ENCODE measurements at places on chromosomes 12 and 14.

GRCh38 chr14:60760209-60760608 is 25.6 kb downstream of the MNAT1 start:
- no peaks in the 10 kb centered on the region for H3K36me3 ChIP-seq
- no peak for DNase-seq
- no peak overlapping the region for H3K27ac ChIP-seq
- H3K4me3 ChIP-seq: no peak overlapping the region
- peaks cover 20% of the 10 kb centered on the region for H3K4me1 ChIP-seq

GRCh38 chr12:113310489-113310888 is 24.4 kb downstream of the SLC8B1 start:
- no peak for DNase-seq
- H3K27me3 ChIP-seq: no peaks in the 10 kb centered on the region
- H3K27ac ChIP-seq: no peak overlapping the region
- no peak overlapping the region for H3K4me3 ChIP-seq
- H3K36me3 ChIP-seq: peaks cover 31% of the 10 kb centered on the region

DNA sequence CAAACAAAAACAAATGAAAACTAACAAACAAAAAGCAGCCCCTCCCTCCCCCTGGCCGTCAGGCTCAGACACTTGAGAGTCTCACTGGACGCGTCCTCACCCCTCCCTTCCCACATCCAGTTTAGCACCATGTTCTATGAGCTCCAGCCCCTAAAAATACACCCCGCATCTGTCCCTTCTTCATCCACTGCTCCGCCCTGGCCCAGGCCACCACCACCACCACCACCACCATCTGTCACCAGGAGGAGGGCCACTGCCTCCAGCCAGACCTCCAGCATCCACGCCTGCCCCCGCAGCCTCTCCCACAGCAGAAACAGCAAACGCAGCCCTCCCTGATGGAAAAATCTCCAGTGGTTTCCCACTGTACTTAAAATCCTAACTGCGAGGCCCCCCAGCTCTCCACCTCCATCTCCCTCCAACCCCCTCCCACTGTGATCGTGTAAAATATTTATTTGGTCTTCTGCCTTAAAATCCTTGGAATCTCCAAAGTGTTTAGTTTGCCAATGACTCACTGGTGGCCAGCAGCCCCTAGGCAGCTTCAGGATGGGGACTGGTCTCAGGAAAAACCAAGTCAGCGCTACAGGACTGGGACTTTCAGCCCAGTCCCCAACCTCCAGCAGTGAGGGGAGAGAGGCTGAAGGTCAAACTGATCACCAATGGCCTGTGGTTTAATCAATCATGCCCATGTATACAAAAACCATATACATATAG is 95.1 kb downstream of the SCARB1 start:
- no peak for DNase-seq
- no peaks in the 10 kb centered on the region for H3K36me3 ChIP-seq
- peaks cover 7% of the 10 kb centered on the region for H3K27me3 ChIP-seq
- H3K4me1 ChIP-seq: peaks cover 39% of the 10 kb centered on the region

- H3K4me3 ChIP-seq: no peak overlapping the region
- peak overlapping the region; percentile 58 for H3K27ac ChIP-seq
- H3K27me3 ChIP-seq: no peaks in the 10 kb centered on the region
- no peaks in the 10 kb centered on the region for H3K4me1 ChIP-seq
- DNase-seq: no peak
Observed at GRCh38 chr14:104510216-104510615, 69.3 kb upstream of the C14orf180 start.

DNA sequence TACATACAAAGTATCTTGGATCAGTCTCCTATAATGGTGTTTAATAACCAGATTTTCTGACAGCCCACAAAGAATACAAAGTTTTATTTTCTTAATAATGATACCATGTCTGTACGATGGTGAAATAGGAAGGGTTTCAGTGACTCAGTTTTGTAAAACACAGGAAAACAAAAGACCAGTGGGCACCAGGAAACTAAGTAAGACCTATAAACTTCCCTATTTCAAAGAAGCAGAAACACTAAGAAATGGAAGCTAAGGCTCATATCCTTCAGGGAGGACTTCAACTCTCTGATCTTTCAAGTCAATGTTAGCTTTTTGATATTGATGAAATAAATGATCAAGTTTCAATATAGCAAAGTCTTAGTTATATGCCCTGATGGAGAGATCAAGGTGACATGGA is 196.0 kb downstream of the DUSP6 start:
- no peak overlapping the region for H3K4me3 ChIP-seq
- no peak for DNase-seq
- H3K27me3 ChIP-seq: no peaks in the 10 kb centered on the region
- H3K27ac ChIP-seq: peak overlapping the region; percentile 33
- H3K36me3 ChIP-seq: no peaks in the 10 kb centered on the region
- H3K4me1 ChIP-seq: peaks cover 59% of the 10 kb centered on the region

DNA sequence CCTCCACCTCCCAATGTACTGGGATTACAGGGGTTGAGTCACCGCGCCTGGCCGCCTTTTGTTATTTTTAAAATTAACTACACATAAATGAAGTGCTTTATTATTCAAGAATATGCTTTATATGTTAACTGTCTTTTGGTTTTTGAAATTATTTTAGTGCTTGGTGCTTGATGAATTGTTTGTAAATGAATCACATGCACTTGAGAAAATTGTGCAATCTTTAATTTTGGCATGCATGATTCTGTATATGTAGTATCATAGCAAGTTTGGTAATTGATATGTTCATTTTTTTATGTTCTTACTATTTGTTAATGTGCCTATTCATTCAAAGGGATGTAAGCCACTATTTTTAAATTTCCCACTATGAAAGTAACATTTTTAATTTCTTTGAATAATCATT is 440.9 kb downstream of the NAV3 start:
- H3K27ac ChIP-seq: no peak overlapping the region
- DNase-seq: no peak
- no peak overlapping the region for H3K4me3 ChIP-seq
- H3K27me3 ChIP-seq: no peaks in the 10 kb centered on the region
- H3K36me3 ChIP-seq: no peaks in the 10 kb centered on the region

GRCh38 chr12:65894088-65894487 is 69.8 kb downstream of the HMGA2 start:
- H3K4me1 ChIP-seq: no peaks in the 10 kb centered on the region
- DNase-seq: no peak
- H3K27me3 ChIP-seq: no peaks in the 10 kb centered on the region
- no peak overlapping the region for H3K4me3 ChIP-seq

DNA sequence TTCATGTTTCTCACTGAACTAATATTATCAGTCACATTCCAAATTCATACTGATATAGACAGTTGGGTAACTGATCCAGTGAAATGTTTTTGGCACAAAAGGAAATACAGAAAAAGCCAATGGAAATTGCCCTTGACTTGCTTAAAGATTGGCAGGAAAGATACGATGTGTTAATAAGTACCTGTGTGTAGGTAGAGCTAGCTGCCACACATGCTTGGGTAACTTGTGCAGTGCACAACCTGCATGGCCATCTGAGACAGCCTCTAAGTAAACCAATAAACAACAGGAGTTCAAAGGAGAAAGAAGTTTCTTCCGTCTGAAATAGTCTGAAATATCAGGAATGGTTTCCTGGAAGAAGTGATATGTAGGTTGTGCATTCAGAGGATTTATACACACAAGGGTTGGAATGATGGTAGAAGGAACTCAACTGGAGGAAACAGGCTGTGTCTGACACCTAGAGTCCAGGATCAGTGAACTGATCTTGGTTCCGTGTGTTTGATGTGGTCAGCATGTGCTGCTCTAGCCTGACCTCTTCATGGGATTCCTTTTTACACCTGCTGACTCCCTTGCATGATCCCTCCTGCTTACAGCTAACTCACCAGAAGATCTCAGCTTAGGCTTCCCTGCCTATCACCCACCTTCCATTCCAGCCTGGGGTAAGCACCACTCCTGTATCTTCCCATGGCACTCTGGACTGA is 81.4 kb upstream of the KRR1 start:
- no peak overlapping the region for H3K27ac ChIP-seq
- H3K27me3 ChIP-seq: no peaks in the 10 kb centered on the region
- no peaks in the 10 kb centered on the region for H3K4me1 ChIP-seq
- no peaks in the 10 kb centered on the region for H3K36me3 ChIP-seq
- no peak for DNase-seq
- H3K4me3 ChIP-seq: no peak overlapping the region

GRCh38 chr12:6914947-6915788 is 788 bp downstream of the ENO2 start:
- H3K4me3 ChIP-seq: peak overlapping the region; percentile 78
- peaks cover 23% of the 10 kb centered on the region for H3K4me1 ChIP-seq
- peak overlapping the region; percentile 71 for H3K27ac ChIP-seq
- no peak for DNase-seq
- H3K27me3 ChIP-seq: peaks cover 2% of the 10 kb centered on the region
- no peaks in the 10 kb centered on the region for H3K36me3 ChIP-seq

DNA sequence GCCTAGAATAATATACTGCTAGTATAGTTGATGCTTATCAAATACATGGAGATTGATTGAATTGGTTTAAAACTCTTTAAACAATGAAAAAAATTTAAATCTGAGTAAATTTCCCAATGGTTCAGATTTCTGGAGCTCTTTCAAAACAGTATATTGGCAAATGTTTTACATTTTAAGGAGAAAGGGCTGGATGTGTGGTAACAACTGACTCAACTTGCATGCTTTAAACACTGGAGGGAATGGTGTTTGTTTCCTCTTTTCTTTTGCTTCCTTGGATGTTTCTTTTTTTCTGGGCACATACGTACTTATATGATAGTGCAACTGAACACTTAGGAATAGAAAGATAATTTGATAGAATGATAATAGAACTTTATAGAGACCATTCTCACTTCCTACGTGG is 73.8 kb upstream of the RFX4 start:
- peaks cover 55% of the 10 kb centered on the region for H3K36me3 ChIP-seq
- no peak overlapping the region for H3K4me3 ChIP-seq
- no peaks in the 10 kb centered on the region for H3K4me1 ChIP-seq
- DNase-seq: no peak

- H3K4me1 ChIP-seq: peaks cover 30% of the 10 kb centered on the region
- H3K27ac ChIP-seq: peak overlapping the region; percentile 31
- peak overlapping the region; percentile 99 for H3K4me3 ChIP-seq
Observed at GRCh38 chr12:122423258-122424165, 1.0 kb upstream of the CLIP1 start.

DNA sequence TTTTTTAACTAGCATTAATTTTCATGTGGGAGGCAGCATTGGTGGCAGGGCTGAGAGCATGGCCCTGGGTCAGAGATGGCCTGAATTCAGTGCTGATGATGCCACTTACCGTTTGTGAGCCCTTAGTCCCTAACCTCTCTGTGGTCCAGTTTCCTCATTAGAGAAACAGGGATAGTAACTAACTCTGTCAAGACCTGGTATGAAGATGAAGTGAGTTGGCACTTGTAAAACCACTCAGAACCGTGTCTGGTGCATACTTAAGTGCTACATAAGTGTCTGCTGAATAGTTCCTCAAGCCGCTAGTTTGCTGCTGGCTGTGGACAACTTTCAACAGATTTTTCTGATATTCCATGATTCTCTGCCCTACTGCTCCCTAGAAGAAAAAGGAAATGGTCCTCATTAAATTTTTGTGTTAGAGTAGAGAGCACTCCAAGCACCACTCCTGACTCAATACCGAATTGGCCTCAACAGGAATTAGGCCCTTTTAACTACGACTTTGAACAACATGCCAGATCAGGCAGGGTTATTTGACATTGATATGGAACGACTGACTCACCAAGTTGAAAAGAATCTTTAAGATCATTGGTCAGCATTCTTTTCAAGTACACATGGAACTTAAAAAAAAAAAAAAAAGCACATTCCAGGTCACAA is 250.2 kb downstream of the ANO2 start:
- no peaks in the 10 kb centered on the region for H3K36me3 ChIP-seq
- DNase-seq: no peak
- no peak overlapping the region for H3K27ac ChIP-seq
- no peaks in the 10 kb centered on the region for H3K4me1 ChIP-seq

GRCh38 chr14:51310505-51310944 is 70.5 kb downstream of the TMX1 start:
- H3K36me3 ChIP-seq: no peaks in the 10 kb centered on the region
- peaks cover 5% of the 10 kb centered on the region for H3K4me1 ChIP-seq
- no peak for DNase-seq
- no peak overlapping the region for H3K27ac ChIP-seq
- H3K4me3 ChIP-seq: no peak overlapping the region

DNA sequence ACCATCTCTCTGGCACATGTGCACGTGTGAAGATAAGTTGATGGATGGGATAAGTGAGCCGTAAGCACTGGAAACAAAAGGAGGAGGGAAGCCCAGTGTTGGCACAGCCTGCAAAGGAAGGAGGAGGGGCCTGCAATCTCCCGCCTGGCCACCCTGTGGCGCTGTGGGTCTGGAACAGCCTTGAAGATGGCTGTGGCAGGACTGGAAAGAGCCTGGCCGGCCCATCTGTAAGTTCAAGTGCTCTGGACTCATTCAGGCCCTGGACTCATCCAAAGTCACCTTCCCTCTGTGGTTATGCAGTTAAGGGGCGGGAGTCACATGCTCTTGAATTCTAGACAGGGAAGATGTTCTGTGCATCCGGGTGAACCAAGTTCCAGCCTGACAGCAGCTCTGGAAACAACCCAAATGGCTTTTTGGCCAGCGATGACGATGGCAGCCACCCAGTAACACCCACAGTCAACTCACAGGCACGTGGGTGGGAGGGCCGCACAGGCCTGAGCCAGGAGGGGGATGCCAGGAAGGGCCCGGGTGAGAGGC is 50.4 kb downstream of the CHGA start:
- peaks cover 23% of the 10 kb centered on the region for H3K4me1 ChIP-seq
- peak overlapping the region; percentile 70 for H3K27ac ChIP-seq
- H3K4me3 ChIP-seq: no peak overlapping the region
- H3K27me3 ChIP-seq: no peaks in the 10 kb centered on the region
- DNase-seq: peak; percentile 82

DNA sequence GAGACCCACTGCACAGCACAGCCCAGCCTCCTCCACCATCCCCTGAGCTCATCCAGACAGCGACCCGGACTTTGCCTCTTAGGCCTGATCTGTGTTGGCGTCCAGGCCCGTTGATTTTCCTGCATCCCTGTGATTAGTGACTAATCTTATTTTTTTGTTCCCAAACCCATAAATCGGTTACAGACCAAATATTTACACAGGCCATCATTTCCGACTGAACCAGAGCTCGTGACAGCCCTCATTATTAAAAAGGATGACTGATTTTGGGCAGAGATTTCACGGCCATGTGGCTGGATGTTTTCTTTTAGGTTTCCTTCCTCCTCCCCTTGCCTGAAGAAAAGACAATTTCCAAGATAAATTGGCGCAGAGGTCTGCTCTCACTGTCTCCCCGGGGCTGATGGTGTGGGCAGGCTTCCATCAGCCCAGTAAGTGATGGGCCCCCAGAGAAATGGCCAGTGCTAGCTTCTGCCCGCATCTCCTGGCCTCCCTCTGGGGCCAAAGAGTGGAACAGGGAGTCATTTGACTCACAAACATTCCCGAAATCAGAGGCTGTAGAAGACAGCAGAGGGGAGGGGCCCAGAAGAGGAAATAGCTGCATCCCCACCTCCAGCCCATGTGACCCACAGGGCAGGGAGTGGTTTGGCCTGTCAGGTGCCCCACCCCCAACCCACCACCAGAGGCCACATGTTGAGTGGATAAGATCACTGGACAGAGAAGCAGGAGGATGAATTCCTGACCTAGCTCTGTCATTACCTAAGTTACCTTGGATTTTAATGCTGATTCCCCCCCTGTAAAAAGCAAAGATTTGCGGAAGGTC is 283.5 kb downstream of the KSR2 start:
- H3K27me3 ChIP-seq: no peaks in the 10 kb centered on the region
- H3K4me1 ChIP-seq: no peaks in the 10 kb centered on the region
- no peak overlapping the region for H3K27ac ChIP-seq
- no peak overlapping the region for H3K4me3 ChIP-seq
- H3K36me3 ChIP-seq: no peaks in the 10 kb centered on the region

- no peaks in the 10 kb centered on the region for H3K4me1 ChIP-seq
- DNase-seq: no peak
- H3K4me3 ChIP-seq: no peak overlapping the region
- H3K27me3 ChIP-seq: no peaks in the 10 kb centered on the region
Observed at GRCh38 chr12:107349008-107349747, 255.8 kb upstream of the CRY1 start.

Data from heart right ventricle (tissue), 16 donors.